ENCODE measurements at places on chromosomes 13 and 19.

- DNase-seq, result no peak
Measured at GRCh38 chr13:33745370-33746324, 72.3 kb upstream of the RFC3 start.

DNA sequence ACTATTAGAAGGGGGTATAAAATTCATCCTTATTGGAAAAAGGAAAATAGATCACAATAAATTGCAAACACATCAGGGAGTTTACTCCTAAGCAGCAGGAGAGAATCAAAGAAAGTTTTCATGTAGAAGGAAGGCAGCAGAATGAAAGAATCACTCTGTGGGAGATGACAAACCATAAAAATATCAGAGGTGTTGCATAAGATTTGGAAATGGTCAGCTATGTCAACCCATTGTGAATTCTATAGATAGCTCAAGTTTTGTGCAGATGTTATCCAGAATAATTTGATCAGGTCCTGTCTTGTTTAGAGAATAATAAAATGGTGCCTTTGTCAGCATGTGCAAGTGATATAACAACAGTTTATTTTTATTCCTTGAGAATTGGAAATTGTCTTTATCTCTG lies 622.4 kb downstream of the DCT start:
- no peak for DNase-seq

DNA sequence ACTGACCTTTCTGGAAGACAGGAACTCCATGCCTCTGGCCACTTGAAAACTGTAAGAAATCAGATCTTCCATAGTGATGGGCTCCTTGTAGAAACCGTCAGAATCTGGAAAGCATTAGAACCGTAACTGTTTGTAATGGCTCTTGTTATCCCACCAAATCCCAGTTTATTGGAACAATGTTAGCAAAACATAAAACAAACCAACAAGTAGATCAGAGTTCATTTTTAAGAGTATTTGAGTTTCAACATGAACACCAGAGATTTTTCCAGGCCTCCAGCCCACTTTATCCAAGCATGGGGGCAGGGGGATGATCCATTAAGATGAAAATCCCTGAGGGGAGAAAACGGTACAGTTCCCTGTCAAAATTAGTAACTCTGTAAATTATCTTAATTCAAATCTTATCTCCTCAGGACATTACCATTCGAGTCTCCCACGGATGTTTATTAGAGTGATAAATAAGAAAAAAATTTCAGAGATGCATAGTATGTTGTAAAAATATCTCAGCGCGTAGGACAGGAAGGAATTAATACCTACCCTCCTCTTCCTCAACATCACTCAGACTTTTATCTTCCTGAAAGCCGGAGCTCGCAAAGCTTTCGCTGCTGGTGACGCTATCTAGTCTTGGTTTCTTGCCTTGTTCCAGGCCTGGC lies 172.5 kb downstream of the FLT1 start:
- no peak for DNase-seq

DNA sequence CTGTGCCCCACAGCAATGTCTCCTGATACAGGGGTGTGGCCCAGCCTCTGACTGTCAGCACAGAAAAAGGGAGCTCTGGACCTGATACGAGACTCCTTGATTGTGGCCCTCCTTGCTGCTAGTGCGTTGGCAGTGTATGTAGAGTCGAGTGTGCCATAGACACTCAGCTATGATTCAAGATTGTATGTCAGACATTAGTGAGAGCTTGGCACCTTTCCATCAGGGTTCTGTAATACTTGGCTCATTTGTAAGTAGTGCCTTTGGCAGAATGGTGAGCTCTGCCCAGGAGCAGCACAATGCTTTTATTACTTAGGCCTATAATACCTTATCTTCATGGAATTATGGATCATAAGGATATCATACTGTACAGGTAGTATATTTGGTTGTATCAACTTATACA lies 83.4 kb downstream of the ATP8A2 start:
- peak; percentile 51 for DNase-seq

- DNase-seq, result no peak
Measured at GRCh38 chr13:113663934-113664333, 3.1 kb upstream of the GRK1 start.

- no peak for DNase-seq
Measured at GRCh38 chr19:36097036-36097435, 13.9 kb upstream of the OVOL3 start.

- DNase-seq, result no peak
Measured at GRCh38 chr19:57867868-57868492, 18.3 kb downstream of the ZNF587 start.

All from upper lobe of left lung (tissue), 6 donors.